Activated T-helper 17 cell treated with anti-CD3 and anti-CD28 coated beads, Interleukin-2, amount 50 U/mL, for 72 hours (primary cell): ENCODE measurements at places on chromosomes 5 and 9. TPM values are rescaled to one million over a fixed set of nuclear protein-coding genes. Genes with fewer than 3 reads are reported as not detected.

Gene BHMT
- not detected for total RNA-seq

Gene ISCA1
- 34.6 TPM for total RNA-seq

Gene TMOD1
- total RNA-seq, result 2.5 TPM

Gene CCNO
- not detected for total RNA-seq

Gene QRFP
- total RNA-seq, result not detected

Gene ZNF658
- total RNA-seq, result 1.3 TPM

Gene SPINK6
- not detected for total RNA-seq

Gene TRIM7
- 2.7 TPM for total RNA-seq

Gene TYRP1
- not detected for total RNA-seq

Gene ITK
- 277 TPM for total RNA-seq

Gene SPINK13
- total RNA-seq, result not detected

Gene RNF224
- total RNA-seq, result 0.17 TPM

Gene PLPP7
- not detected for total RNA-seq

Gene LCN9
- not detected for total RNA-seq

Gene CDHR2
- total RNA-seq, result 0.69 TPM

Gene SAP30L
- 16.4 TPM for total RNA-seq

Gene RGMB
- 2.0 TPM for total RNA-seq

Gene TMEM174
- not detected for total RNA-seq

Gene SLC6A19
- not detected for total RNA-seq

Gene RALGDS
- total RNA-seq, result 101 TPM

Gene HSD17B3
- total RNA-seq, result not detected

Gene PAX5
- total RNA-seq, result 0.66 TPM

Gene PCA3
- not detected for total RNA-seq

Gene ADAMTSL1
- not detected for total RNA-seq

Gene PAEP
- not detected for total RNA-seq

Gene UQCRQ
- 219 TPM for total RNA-seq

Gene HBEGF
- total RNA-seq, result 12.6 TPM

Gene PCDHA10
- total RNA-seq, result not detected

Gene FAM120A
- 151 TPM for total RNA-seq

Gene THBS4
- total RNA-seq, result 3.5 TPM

Gene TIMD4
- total RNA-seq, result 0.67 TPM

Gene ZNF483
- 7.3 TPM for total RNA-seq

Gene FYB1
- total RNA-seq, result 95.7 TPM

Gene PCDHA6
- total RNA-seq, result not detected

Gene RANBP6
- total RNA-seq, result 22.7 TPM

Gene ZNF474
- not detected for total RNA-seq

Gene TSSK1B
- not detected for total RNA-seq

Gene IRX2
- total RNA-seq, result not detected

Gene ANKRD31
- total RNA-seq, result 0.48 TPM

Gene PCDHGC5
- total RNA-seq, result not detected

Gene OCLN
- 4.4 TPM for total RNA-seq

Gene DBH
- total RNA-seq, result not detected

Gene CDH9
- total RNA-seq, result not detected

Gene PPIP5K2
- 53.3 TPM for total RNA-seq

Gene LYRM7
- total RNA-seq, result 19.9 TPM

Gene RASEF
- not detected for total RNA-seq
